ENCODE measurements at places on chromosomes 16 and 17.

- no peak for DNase-seq
Observed at GRCh38 chr17:69539781-69540319, 125.4 kb downstream of the MAP2K6 start.

GRCh38 chr16:13439766-13440165 lies 480.2 kb upstream of the ERCC4 start:
- DNase-seq, result no peak

DNA sequence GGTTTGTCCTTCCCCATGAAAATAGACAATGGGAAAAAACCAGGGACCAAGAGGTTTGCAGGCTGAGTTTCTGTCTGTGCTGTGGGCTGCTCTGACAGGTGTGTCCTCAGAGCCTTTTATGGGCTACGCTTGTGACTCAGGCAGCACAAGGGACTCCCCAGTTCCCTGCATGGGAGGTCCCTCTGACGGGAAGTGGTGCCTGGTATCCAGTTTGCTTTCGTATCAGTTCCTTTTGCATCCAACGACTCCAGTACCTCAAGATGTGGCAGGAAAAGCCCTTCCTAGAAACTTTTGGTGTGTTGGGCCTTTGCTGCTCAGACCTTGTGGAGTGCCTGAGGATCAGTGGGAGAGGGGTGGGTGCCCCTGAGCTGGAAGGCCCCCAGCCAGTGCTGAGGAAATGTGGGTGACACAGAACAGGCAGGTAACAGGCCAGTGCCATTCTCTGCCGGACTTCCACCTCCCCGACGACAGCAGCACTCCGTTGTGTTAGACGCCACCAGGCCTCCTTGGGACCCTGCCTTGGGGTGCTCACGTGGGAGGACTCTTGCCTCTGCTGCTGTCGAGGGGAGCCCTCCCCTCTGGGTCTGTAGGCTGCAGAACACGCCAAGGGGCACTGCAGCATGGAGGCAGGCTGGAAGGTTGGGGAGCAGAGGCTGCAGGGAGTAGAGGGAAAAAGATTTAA lies 38.4 kb upstream of the IRF8 start:
- DNase-seq, result no peak

- no peak for DNase-seq
Observed at GRCh38 chr17:77089124-77089490, 51.7 kb upstream of the SEC14L1 start.

DNA sequence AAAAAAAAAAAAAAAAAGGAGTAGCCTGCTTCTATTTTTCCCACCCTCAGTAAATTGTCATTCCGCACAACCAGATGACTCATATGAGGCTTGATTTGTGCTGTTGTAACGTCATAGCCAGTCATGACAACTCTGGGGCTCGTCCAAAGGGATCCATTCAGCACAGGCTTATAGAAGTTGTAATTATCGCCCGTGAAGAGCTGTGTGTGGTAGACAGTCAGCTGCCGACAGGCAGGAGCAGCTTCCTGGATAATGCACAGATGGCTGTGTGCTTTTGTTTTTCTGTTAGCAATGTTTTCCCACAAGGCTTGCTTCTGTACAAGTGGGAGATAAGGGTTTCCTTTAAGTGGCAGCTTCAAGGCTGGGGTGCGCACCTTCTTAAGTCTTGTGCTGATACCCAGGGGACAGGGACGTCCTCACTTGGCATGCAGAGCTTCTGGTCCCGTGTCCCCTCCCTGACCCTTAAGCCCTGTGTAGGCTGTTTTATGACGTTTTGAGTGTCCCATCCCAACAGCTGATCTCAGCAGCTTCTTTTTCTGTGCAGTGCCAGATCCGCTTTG lies 26.0 kb downstream of the SNX29 start:
- DNase-seq, result no peak

DNA sequence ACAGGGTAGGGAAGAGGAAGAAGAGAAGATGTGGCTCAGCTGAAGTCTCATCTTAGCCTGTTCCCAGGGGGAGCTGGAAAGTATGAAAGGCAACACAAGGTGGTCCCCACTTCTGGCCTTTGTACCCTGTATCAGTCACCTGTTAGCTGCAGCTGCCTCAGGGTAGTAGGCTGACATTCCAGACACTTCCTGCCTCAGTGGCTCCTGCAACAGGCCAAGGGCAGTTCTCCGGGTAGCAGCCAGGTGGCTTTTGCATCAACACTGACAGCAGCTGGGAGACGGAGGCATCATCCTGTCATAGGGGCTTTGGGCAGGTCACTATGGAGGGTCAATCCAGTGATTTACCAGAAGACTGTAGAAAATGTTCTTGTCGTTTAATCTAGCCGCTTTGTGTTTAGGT lies 124.0 kb downstream of the RGS9 start:
- DNase-seq, result no peak

GRCh38 chr16:16028311-16028999 lies 79.0 kb downstream of the ABCC1 start:
- DNase-seq, result no peak

DNA sequence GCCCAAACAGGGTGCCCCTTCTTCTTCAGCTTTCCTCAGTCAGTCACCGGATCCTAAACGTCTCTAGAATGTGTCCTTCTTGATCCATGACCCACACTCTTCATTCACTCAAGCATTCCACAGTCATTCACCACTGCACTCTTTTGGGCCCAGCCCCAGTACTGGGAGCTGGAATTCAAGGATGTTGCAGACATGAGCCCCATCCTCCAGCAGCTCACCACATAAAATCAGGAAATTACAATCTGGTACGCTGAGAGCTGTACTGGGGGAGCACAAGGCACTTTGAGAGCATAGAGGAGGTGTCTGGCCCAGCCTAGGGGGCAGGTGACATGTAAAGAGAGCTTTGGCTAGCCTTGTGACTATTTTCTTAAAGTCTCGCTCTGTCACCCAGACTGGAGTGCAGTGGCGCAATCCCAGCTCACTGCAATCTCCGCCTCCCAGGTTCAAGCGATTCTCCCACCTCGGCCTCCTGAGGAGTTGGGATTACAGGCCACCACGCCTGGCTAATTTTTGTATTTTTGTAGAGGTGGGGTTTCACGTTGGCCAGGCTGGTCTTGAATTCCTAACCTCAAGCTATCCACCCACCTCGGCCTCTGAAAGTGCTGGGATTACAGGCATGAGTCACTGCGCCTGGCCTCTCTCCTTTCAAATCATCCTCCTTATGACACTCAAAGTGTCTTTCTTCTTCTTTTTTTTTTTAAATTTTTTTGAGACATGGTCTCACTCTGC lies 18.7 kb downstream of the CES4A start:
- no peak for DNase-seq

- DNase-seq, result no peak
Observed at GRCh38 chr17:1754430-1755112, 7.3 kb upstream of the SERPINF1 start.

DNA sequence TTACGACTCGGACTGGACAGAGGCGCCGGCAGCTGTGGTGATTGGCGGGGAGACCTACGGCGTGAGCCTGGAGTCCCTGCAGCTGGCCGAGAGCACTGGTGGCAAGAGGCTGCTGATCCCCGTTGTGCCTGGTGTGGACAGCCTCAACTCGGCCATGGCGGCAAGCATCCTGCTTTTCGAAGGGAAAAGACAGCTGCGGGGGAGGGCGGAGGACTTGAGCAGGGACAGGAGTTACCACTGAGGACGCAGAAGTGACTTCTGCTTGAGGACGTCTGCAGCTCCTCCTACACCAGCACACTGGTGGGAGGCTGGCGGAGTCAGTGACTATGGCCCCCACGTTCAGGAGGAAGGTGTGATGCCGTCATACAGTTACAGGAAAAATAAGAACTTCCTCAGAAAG lies 9.7 kb downstream of the MRM3 start:
- DNase-seq, result no peak

DNA sequence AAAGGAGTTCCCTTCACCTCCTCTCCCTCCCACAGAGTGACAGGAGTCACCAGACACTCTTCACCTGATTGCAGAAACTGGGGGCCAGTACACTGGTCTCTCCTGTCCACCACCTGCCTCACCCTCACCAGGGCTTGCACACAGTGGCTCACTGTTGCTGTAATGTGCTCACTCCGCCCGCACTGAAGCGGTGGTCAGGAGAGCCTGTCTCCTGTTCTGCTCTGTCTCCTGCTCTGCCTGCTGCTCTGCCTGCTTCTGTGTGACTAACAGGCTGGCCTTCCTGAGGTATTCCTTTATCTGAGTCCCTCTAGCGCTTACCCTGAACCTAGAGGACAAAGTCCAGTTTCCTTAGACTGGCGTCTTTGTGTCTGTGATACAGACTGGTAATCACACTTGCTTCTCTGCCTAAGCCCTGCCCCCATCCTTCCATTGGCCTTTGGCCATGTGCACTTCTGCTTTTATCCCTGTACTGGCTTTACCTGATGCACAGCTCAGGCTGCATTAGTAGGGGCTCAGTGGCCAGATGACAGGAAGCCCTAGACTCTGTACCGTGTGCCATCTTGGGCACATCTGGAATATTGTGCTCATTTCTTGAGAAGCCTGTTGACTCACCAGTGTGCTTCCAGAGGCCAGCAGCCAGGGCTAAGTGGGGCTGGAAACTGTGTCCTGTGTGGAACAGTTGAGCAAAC lies 13.3 kb downstream of the PROCA1 start:
- DNase-seq, result no peak

- DNase-seq, result no peak
Observed at GRCh38 chr17:75637143-75637538, 3.9 kb downstream of the SMIM5 start.

DNA sequence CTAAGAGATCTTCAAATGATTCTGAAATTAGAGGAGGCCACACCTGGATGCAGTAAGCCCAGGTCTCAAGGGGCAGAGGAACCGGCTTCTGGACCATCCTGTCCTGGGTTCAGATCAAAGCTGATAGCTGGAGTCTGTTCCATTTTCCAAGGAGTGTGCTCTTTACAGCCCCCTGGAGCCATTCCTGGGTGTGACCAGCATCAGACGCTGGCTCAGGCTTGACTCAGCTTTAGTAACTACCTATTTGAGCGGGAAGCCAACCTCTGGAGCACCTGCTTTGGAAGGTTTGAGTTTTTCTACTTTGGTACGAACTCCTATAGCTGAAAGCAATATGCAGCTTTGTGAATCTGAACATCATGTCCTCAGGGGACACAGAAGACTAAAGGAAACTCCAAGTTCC lies 12.9 kb upstream of the BBS2 start:
- DNase-seq, result no peak

DNA sequence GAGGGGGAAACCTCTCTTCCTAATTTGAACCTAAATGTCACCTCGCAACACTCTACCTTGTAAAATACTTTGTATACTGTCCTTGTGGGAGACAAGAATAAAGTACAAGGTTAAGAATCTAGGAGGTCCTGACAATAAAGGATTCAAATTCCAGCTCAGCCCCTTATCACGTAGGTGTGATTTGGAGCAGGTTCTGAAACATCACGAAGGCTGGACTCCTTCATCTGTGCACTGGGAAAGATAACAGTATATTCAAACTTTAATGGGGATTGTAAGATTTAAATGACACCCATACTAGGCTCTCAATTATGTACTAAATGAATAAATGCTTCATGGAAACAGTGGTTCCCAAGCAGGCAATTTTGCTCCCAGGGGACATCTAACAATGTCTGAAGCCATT lies 2.1 kb downstream of the TXNDC11 start:
- no peak for DNase-seq

- no peak for DNase-seq
Observed at GRCh38 chr16:57528499-57529390, 7.6 kb downstream of the CCDC102A start.

DNA sequence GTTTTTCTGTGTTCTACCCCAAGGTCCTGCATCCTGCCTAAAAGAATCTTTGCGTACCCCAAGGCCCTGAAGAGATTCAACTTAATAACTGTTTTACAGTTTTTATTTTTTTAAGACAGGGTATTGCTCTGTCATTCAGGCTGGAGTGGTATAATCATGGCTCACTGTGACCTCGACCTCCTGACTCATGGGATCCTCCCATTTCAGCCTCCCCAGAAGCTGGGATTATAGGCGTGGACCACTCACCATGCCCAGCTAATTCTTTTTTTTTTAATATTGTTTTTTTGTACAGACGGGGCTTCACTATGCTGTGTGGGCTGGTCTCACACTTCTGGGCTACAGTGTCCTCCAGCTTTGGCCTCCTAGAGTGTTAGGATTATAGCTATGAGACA lies 9.3 kb upstream of the FAAP100 start:
- no peak for DNase-seq

DNA sequence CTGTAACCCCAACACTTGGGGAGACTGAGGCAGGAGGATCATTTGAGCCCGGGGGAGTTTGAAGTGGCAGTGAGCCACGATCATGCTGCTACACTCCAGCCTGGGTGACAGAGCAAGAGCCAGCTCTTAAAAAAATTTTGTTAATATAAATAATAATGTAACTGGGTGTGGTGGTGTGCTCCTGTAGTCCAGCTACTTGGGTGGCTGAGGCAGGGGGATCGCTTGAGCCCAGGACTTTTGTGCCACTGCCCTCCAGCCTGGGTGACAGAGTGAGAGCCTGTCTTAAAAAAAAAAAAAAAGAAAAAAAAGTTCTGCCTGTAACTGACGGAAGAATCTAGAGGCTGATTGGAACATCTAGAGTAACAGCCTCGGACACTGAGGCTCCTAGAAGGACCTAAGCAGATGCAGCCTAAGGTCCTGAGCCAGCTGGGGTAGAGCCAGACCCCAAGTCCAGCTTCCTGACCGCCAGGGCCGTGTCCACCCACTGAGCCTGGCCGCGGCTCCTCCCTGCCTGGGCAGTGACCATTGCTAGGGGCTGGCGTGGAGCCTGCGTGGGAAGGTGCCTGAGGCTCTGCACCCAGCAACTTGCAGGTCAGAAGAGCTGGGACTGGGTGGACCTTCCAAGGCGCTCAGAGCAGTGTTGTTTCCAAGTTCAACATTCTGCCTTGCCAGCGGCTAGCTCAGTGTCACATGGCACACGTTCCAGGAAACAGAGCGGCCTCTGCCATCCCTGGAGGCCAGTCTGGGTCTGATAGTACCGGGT lies 209.4 kb upstream of the CIBAR2 start:
- DNase-seq, result no peak

All from esophagus squamous epithelium (tissue), 5 donors.